Mesenchymal stem cell (in vitro differentiated cells and primary cell): ENCODE measurements at places on chromosomes 3 and 15.

- no peak for DNase-seq
Measured at GRCh38 chr15:56987286-56987685, 68.8 kb downstream of the TCF12 start.

GRCh38 chr3:79175870-79176269, 591.9 kb downstream of the ROBO1 start:
- no peak for DNase-seq

GRCh38 chr3:160140756-160141155, 84.5 kb upstream of the C3orf80 start:
- DNase-seq, result no peak

DNA sequence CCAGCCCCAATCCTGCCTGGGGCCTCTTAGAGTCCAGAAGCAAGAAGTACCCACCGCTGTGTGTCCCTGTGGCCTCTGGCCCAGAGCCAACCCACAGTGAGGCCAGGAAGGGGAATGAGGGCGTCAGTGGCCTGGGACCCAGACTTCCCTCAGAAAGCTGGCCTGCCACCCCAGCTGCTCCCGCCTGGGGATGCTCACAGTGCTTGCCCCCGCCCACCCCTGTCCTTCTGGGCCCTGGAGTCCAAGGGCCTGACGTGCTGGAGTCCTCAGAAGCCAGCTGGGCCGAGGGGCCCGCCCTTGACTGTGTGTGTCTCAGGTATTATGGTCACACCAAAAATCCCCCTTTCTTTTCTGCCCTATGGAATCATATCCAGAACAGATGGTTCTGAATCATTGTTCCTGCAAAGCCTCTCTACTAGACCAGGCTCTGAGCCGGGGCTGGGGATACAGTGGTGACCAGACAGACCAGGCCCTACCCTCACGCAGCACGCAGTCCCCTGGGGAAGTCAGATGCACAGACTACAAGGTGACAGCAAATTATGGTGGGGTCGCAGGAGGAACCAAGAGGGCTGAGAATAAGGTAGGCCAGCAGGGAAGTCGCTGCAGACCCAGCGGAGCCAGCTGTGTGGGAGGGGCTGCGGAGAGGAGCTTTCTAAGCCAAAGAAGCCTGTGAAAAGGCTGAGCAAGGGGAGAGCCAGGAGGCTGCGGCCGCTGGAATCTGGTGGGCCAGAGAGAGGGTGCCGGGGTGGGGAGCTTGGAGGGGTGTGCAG, 99.1 kb downstream of the VGLL4 start:
- peak; percentile 67 for DNase-seq

- DNase-seq, result no peak
Measured at GRCh38 chr15:70523616-70524015, 239.7 kb downstream of the UACA start.
